Dermis microvascular lymphatic vessel endothelial cell (primary cell): ENCODE measurements at places on chromosomes 1 and 21. TPM values are rescaled to one million over a fixed set of nuclear protein-coding genes. Genes with fewer than 3 reads are reported as not detected.

DNA sequence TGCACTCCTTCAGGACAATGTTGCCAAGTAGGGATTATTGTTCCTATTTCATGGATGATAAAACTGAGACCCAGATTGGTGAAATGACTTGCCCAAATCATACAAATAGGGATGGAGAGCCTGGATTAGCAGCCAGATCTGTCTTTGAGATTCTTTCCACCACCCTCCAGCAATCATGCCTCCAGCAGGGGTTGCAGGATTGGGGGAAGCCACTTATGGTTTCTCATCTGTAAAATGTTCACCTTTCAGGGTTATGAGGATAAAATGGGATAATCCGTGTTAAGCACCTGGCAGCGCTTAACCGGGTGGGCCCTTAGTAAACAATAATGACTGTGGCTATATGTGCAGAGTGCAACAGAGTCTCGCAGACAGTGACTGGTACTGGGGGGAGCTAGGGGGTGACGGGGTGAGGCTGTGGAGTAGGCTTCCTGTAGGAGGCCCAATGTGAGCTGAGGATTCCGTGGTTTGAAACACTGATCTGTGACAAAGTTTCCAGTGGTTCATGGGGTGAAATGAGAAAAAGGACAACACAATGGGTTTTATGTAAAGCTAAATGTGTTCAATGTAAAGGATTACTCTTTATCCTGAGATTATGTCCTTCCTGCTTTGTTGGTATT lies 33.7 kb upstream of the FOXO6 start:
- DNase-seq, result no peak

- DNase-seq, result peak; percentile 72
These were observed 2.5 kb downstream of the TGFBR3 start for GRCh38 chr1:91883470-91883869.

DNA sequence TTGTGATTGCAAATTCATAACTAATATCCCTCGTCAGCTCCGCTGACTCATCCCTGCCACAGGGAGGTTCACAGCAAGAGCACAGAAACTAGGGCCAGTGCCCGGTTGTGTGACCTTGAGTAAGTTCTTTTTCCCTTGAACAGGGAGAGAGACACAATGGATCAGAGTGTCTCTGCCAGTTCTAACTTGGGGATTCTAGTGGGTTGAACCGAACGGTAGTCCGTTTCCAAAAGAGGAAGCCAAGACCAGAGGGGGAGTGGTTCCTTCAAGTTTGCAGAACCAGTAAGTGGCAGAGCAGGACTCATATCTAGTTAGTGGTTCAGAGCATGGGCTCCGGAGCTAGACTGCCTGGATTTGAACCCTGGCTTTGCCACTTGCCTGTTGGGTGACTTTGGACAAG lies 4.9 kb upstream of the SHISA4 start:
- DNase-seq, result no peak

DNA sequence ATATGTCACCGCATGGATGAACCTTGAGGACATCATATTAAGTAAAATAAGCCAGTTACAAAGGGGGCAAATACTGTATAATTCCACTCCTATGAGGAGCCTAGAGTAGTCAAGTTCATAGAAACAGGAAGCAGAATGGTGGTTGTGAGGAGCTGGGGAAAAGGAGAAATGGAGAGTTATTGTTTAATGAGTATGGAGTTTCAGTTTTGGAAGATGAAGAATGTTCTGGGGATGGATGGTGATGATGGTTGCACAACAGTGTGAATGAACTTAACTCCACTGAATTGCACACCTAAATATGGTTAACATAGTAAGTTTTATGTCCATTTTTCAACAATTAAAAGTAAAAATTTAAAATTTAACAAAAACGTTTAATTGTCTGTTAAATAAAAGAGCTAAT lies 220.9 kb upstream of the JUN start:
- DNase-seq, result no peak

DNA sequence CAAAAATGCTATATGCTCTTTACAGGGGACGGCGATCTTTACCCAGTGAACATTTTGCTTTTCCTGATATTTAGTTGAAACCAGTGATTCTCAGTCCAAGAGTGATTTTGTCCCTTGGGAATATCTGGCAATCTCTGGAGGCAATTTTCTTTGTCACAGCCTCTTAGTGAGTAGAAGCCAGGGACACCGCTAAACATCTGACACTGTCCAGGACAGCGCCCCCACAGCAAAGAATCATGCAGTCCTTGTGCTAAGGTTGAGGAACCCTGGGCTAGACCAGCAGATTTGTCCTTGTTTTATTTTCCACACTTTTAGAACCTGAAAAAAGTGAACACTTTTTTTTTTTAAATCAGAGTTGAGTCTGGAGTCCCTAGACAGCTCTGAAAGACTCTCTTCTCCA lies 13.1 kb downstream of the EVA1C start:
- no peak for DNase-seq

The TSPAN1 gene
- 0.13 TPM in 1 of 2 replicates, not detected in the other for total RNA-seq

The AADACL4 gene
- total RNA-seq, result not detected in 2 replicates

The TMEM52 gene
- 0.13 TPM in 2 replicates for total RNA-seq

The DCST1 gene
- total RNA-seq, result not detected in 2 replicates

- DNase-seq, result no peak
These were observed 597.1 kb downstream of the KIF26B start for GRCh38 chr1:245751726-245752470.

GRCh38 chr1:160097151-160097910 lies 1.1 kb downstream of the IGSF8 start:
- DNase-seq, result no peak

The NTMT2 gene
- total RNA-seq, result not detected in 2 replicates

The CYYR1 gene
- 7.4 and 8.7 TPM in 2 replicates for total RNA-seq

DNA sequence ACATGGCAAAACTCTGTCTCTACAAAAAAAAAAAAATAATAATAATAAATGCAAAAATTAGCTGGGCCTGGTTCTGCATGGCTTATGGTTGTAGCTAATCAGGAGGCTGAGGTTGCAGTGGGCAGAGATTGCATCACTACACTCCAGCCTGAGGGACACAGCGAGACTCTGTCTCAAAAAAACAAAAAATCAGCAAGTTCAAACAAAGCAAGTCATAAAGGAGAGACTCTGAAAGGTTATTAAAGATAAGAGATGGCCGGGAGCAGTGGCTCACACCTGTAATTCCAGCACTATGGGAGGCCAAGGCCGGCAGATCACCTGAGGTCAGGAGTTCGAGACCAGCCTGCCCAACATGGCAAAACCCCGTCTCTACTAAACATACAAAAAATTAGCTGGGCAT lies 28.8 kb downstream of the COP1 start:
- peak; percentile 5 for DNase-seq

The RAB7B gene
- under 0.01 TPM in 1 of 2 replicates, not detected in the other for total RNA-seq

GRCh38 chr1:5685446-5686040 lies 306.7 kb downstream of the NPHP4 start:
- no peak for DNase-seq

GRCh38 chr1:44114098-44114497 lies 4.5 kb upstream of the KLF17 start:
- no peak for DNase-seq

- DNase-seq, result no peak
These were observed 478.7 kb downstream of the SETD4 start for GRCh38 chr21:35581640-35582039.

The CDCA8 gene
- total RNA-seq, result 3.0 and 8.1 TPM in 2 replicates

GRCh38 chr1:226176870-226177269 lies 9.7 kb downstream of the ACBD3 start:
- DNase-seq, result no peak

DNA sequence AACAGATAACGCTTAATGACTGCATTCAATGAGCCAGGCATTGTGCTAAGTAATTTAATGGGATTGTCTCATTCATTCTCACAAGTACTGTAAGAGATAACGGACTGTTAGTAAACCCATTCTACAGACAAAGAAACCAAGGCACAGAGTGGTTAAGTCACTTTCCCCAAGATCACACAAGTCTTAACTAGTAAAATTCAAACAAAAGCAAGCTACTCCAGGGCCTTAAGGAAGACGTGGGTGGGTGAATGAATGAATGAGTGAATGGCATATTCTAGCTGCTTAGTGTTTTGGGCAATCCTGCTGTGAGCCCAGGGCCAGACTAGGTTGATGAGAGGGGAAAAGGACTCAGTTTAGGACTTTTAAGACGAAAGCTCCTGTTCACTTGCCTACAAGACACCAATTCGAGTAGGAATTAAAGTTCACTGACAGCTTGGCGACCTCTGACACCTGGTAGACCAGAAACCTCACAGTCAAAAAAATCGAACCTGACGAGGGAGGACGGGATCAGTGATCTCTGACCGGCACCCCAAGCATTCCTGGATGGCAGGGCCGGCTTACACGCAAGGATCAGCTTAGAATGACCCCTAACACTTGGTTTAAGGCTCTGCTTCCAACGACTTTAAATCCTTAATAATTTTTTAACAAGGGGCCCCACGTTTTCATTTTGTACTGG lies 557 bp downstream of the EMC1 start:
- no peak for DNase-seq

GRCh38 chr21:43733529-43734071 lies 14.7 kb downstream of the PDXK start:
- no peak for DNase-seq

DNA sequence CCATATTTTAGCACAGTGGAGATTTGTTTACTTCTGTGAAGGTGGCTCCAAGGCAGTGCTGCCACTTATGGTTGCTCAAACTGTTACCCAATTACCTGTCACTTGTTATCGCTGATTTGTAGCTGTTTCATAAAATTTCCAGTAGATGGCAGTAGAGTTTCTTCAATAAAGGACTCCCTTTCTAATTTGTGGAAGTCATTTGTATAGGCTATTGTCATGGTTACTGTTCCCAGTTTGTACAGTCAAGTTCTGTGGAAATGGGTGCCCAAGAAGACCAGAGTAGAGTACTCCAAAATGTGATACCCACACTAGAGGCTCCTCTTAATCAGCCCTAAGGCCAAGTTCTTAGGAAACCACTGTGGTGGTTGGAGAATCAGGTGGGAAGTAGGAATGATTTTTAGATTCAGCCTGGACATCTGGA lies 186.1 kb downstream of the CLEC20A start:
- DNase-seq, result peak; percentile 66

GRCh38 chr1:61043010-61043820 lies 39.1 kb upstream of the NFIA start:
- peak; percentile 81 for DNase-seq

The KRTAP20-2 gene
- total RNA-seq, result not detected in 2 replicates

DNA sequence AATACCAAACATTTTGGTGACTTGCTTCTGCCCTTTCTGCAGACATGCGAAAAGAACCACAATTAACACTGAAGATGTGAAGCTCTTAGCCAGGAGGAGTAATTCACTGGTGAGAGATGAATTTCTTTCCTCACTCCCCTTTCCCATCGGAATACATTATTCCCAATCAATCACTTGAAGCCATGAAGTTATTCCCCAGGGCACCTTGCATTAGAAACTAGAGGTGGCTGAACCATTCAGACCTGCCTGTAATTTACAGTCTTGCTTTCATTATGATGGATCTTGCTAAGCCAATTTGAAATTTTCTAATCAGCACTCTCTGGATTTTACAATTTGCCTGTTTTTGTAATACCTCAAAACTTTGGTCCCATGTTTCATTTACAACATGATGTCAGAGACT lies 9.5 kb upstream of the CORT start:
- DNase-seq, result no peak

DNA sequence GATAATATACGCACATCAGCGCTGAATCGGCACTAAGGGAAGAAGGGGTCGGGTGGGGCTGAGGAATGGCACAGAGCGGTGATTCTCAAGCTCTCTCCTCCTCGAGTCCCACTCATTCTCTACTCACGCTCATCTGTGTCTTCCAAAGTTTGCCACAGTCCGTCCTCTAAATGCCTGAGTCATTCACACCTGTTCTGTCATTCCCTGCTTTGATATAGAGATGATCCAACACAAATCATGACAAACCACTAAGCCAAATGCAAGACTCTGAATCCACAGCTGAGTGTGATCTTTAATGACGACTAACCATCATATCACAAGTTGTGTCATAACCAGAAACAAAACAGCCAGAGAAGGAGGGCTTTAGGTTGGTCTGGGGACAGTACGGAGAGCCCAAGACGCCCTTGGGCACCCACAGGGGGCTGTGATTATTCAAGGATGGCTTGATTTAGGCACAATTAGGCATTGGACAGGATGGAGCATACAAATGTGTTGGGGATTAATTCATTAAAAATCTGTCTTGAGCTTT lies 501.5 kb downstream of the KIF26B start:
- no peak for DNase-seq

DNA sequence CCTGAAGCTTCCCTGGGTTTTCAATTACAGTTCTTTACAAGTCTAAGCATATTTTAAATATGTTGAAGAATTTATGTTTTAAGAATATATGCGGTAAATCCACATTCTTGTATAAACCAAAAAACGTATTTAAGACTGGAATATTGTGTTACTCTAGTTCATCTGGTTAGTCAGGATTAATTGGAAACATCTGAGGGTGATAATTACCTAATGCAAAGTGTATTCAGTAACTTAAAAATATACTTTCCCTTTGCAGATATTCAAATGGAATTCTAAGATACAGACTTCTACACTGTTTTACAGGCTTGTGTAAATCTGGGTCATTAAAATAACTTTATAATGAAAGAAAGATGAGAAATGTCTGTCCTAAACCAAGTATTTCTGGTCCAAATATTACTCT lies 302.0 kb downstream of the VAV3 start:
- no peak for DNase-seq

DNA sequence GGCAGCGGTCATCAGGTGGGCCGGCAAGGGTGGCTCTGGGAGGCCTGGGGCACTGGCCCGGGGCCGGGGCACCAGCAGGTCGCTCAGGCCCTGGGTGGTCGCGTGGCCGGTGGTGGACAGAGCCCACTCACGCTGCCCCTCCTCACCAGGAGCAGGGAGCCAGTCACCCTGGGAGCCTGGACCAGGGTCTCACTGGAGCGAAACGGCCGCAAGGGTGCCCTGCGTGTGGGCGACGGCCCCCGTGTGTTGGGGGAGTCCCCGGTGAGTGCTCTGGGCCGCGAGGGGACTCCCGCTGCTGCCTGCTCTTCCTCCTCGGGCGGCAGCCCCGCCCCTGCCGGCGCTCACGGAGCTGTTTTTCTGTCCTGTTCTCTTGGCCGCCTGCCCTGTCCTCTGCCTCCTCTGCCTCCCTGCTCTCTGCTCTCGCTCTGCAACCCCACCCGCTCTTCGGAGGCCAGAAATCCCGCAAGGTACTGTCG lies 23.5 kb downstream of the RNF223 start:
- no peak for DNase-seq

- DNase-seq, result no peak
These were observed 438.7 kb downstream of the PRDM2 start for GRCh38 chr1:14138687-14139086.

The RPTN gene
- total RNA-seq, result not detected in 2 replicates

DNA sequence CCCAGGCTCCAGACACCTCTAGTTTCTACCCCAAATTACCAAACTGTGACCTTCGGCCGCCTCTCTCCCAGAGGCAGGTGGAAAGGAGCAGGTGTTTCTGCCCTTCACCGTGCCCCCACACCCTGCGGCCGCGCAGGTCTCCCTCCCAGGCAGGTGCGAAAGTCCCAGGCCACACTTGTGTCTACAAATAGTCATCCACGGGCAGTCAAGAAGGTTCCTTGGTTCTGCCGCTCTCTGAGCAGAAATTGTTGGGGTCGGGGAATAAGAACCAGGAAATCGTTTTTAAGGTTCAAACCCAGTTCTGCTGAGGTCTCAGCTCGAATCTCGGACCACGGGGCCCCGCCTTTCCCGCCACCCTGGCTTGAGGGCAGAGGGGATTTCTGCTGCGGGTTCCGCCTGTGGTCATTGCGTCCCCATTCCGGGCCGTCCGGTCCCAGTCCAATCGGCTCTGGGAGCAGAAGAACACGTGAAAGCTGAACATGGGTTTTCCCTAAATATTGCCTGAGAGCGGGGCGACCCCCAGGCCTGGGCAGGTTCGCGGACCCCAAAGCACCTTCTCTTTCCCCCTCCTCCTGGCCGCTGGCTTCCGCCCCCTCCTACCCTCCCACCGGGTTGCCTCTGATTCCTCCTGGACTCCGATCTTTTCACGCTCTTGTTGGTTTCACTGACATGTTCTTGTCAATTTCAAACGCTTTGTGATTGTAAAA lies 1.2 kb upstream of the ATF3 start:
- no peak for DNase-seq
